ENCODE measurements at places on chromosomes 5 and 9.

DNA sequence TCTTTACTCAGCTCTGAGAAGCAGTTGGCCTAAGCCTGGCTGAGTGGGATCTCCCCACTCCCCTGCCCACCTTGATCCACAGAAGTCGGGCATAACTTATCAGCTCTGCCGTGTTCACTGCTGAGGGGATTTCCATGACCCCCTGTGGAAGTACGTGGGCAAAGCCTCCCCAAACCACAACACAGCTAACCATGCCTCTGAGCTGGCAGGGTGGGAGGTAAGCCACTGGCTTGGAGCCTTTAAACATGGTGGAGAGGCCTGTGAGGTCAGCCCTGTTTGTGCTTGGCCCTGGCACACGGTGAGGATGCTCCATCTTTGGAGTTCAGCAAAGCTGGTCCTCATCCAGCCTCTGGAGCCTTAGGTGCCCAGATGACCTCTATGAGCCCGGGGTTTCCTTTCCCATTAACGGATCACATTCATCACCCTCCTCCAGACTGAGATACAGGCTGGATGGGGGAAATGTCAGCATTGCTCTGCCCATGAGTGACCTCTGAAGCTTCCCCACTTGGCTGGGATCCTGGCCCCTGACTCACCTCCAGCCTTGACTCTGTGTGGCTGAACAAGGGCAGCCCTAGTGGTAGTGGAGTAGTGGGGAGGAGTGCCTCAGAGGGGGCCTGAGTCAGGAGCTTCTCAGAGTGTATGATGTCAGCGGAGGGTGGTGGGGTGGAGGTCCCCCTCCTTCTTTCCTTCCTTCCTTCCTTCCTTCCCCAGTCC, 6.2 kb downstream of the PDLIM4 start:
- DNase-seq = peak; percentile 88

DNA sequence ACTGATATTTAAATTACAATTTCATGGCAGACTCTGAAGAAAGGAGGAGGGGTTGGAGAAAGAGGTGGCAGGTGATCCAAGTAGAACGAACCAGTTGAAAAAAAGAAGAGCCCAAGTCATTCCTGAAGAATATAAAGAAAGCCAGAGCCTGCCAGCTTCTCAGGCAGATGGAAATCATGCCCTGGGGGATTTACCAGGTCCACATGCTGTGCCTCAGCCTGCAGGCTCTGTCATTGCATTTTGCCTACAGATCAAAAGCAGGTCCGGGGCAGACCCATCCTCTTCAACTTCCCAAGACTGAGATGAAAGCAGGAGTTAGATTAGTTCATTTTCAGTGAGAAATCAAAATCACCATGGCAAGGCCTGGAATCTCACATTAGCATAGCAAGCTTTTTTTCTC, 48.5 kb downstream of the GDNF start:
- DNase-seq = no peak

DNA sequence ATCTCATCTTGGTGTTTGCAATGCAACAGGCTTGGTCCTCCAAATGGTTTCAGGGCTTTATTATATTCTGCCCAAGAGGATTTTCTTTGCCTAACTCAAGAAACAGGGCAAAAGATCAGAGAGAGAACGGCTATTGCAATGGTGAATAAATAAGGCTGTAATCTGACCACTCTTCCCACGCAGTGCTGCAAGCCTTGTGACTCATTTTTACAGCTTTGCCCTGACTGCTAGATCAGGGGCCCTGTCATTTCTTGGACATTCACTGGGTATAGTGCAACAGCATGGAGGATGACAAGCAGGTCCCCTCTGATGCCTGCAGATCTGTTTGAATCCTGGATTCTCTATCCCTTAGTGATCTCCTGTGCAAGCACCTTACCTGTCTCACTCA, 459.1 kb downstream of the EBF1 start:
- peak; percentile 11 for DNase-seq

DNA sequence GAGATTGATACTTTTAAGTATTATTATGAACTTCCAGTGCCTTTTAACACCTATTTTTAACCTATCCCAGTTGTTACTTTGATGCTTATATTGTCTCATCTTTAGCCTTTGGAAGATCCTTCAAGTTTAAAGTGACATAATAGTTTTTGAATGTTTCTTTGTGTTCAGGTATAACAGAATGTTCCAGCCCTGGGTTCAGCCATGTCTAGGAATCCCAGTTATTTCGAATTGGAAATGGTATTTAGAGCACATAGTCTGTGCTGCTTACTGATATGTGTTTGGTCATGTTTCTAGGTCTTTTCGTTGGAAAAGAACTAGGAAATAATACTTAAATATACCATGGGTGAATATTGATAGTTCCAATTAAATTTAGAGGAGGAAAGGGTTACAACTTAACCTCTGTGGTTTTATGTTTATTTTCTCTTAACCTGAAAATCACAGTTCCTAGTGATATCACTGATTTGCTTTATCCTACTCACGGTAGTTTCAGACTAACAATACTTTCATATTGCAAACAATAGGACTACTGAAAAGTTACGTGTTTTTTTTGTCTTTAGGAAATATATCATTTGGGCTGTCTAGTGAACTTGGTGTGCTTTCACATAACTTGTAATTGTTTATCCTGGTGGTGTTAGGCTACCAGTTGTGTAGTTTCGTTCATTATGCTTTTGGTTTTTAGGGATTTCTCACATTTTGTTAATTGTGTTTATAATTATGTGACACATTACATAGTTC, 37.8 kb downstream of the UHRF2 start:
- DNase-seq = no peak

GRCh38 chr5:135678640-135679268, 100.0 kb upstream of the CXCL14 start:
- no peak for DNase-seq

DNA sequence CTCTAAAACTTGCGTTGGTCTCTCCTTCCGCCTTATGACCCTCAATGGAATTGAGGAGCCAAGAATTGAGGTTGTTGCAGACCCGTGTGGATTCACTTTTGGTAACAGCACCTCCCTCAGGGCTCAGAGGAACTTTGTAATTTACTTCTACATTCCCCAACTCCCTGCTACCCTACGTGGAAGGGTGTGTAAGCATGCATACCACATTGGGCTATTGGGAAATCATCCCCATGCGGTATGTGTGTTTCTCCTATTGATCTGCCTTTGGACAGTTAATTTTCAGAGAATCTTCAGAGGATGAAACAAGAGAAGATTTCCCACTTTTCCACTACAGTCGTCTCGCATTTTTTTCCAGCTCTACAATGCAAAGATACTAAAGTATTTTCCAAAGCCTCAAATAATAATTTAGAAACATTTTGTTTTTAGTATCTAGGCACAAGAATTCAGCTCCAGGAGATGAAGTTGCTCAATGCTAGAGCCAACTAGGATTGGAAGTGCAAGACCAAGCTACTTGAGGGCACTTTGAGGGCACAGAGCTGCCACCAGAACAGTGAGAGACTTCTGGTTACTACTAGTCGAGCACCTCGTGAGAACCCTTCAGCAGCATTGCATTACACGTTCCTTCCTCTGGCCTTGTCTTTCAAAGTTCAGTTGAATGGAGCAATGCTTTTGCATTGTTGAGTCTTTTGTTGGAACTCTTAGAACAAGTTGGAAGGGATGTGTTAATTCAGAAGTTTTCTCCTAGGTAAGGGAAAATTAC, 3.4 kb downstream of the C1QTNF3 start:
- DNase-seq = no peak

- DNase-seq = no peak
These were observed 760 bp upstream of the MAN1B1 start for GRCh38 chr9:137085920-137086530.

DNA sequence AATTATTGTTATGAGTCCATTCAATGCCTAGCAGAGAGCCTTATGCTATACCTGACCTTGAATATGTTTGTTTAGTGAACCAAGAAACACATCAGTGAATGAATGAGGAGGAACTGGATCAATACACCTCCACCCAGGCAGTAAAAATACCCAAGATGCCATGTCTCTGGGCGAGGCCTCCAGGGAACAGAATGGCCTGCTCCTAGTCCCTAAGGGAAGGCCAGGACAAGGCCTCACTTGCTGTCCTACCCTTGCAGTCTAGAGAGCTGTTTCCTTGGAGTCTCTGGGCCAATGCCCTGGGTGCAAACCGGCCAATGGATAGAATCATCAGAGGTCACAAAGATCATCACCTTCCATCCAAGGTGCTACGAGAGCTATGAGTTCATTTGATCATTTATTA, 26.1 kb downstream of the TNIP1 start:
- no peak for DNase-seq

GRCh38 chr5:114360357-114360756, 1.5 kb upstream of the KCNN2 start:
- no peak for DNase-seq

- DNase-seq = no peak
These were observed 39.1 kb downstream of the G3BP1 start for GRCh38 chr5:151810897-151811296.

DNA sequence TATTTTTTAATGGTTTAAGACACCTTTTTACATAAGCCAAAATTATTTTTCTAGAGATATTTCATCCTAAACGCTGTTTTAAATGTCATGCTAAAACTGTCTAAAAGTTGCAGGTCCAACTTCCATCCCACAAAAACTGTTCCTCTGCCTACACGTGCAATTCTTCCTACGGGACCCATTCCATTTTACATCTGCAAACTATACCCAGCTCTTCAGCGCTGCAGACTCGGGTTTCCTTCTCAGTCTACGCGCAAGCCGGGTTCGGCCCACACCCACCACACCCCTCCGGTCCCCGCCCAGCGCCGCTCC, 8.7 kb downstream of the RANBP6 start:
- no peak for DNase-seq

- DNase-seq = no peak
These were observed 21.9 kb downstream of the DEPDC1B start for GRCh38 chr5:60677850-60678664.

GRCh38 chr9:133592731-133593409, 16.3 kb downstream of the FAM163B start:
- DNase-seq = no peak

- DNase-seq = no peak
These were observed 99.1 kb upstream of the RASGRF2 start for GRCh38 chr5:80860924-80861613.

DNA sequence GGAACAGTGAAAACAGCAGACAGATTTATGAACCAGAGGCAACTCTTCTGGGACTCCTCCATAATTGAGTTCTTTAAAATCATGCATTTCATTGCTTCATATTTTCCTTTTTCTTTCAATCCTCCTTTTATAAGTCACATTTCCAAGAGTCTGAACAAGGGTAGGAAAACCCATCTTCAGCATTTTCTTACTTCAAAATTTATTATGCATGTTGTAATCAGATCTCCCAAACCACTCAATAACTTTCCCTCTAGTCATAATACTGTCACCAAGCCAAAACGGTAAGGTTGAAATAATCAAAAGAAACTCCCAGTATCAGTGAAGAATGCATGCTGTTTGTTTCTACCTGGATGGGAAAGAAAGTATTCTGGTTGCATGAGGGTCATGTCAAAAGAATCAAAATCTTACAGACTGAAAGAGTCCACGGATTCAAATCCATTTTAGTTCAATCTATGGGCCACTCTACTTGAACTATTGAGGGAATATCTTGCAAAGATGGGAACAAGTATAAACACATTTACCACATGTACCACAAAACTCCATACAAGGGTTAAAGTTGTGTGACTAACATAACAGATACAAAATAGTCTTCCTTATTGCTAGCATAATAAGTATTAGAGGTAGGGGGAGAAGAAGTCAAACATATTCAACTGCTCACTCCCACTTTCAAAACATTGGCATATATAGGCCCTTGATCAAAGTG, 797.3 kb downstream of the MAT2B start:
- no peak for DNase-seq

- no peak for DNase-seq
These were observed 21.0 kb upstream of the PHF2 start for GRCh38 chr9:93555370-93555769.
